GM12878 (cell line): ENCODE measurements at places on chromosomes 16 and 17. TPM values are rescaled to one million over a fixed set of nuclear protein-coding genes. Genes with fewer than 3 reads are reported as not detected.

Gene KRT27
- not detected in 2 replicates for total RNA-seq

Gene BCL7C
- 20.2 and 20.3 TPM in 2 replicates for total RNA-seq

Gene RPL23
- 2,200 and 2,256 TPM in 2 replicates for total RNA-seq

Gene VAT1
- total RNA-seq = 15.7 and 19.8 TPM in 2 replicates

Gene EVPLL
- total RNA-seq = not detected in 2 replicates

Gene C17orf78
- not detected in 2 replicates for total RNA-seq

Gene TBC1D3H
- not detected in 2 replicates for total RNA-seq

- no peak for DNase-seq
Measured at GRCh38 chr17:45753645-45754225, 30.4 kb upstream of the CRHR1 start.

- DNase-seq = no peak
Measured at GRCh38 chr17:51354936-51355335, 94.6 kb downstream of the UTP18 start.

- DNase-seq = no peak
Measured at GRCh38 chr17:50778471-50778870, 11.2 kb upstream of the ANKRD40CL start.

DNA sequence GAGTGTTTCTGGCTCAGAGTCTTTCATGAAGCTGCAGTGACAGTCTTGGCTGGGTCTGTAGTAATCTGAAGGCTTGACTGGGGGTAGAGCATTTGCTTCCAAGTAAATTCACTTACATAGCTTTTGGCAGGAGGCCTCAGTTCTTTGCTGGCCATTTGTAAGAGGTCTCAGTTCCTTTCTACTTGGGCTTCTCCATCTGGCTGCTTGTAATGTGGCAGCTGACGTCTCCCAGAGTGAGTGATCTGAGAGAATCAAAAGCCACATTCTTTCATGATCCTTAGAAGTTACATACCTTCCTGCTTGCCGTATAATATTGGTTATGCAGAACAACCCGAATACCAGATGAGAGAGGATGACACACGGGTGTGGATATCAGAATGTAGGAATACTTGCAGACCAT, 39.8 kb downstream of the NF1 start:
- DNase-seq = no peak

GRCh38 chr17:34146440-34147043, 108.5 kb upstream of the CCL2 start:
- DNase-seq = no peak

DNA sequence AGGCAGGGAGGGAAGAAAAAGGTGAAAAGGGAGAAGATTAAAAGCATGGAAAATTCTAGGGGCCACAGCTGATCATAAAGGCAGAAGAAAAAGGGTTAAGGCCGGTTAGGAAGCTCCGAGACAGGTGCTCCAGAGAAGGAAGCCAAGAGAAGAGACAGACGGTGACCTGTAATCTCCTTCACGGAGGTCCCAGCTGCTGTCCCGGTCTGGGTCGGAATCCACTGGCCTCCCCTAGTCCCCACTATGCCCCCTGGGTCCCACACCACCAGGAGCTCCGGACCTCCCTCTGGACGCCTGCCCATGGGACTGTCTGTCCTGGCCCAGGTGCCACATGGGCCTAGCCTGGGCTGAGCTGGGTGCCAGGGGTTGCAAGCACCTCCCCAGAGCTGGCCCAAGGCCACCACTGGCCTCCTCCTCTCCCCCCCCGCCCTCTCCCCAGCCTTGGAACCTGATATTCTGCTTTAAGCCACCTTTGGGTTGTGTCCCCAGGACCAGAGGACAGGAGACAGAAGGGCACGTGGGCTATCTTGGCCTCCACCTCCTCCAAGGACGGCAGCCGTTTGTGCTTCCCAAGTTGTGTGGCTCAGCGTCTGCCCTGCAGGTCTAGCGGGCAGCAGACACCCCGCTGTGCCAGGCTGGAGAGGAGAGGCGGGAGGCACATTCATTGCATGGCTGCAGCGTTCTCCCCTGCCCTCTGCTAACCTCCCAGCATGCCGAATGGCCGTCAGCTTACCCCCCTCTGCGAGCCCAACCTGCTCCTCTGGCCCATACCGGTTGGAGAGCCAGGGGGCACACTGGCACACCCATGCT, 102.4 kb downstream of the ENGASE start:
- DNase-seq = no peak

DNA sequence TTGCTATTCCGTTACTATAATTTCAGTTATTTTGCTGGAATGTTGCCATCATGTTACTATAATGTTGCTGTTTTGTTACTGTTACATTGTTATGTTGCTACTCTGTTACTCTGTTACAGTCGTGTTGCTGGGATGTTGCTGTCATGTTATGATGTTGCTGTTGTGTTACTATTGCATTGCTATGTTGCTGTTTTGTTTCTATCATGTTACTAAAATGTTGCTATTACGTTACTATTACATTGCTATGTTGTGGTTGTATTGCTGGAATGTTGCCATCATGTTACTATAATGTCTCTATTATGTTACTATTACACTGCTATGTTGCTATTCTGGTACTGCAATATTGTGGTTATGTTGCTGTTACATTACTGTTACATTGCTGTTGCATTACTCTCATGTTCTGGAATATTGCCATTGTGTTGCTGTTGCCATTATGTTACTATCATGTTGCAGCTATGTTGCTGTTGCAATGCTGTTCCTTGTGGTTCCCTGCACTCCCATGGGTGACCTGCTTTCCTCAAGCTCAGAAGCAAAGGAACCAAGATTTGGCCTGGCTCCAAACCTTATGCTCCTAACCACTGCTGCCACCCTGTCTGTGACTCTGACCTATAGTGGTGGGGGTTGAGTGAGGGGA, 64.4 kb downstream of the ABCC6 start:
- no peak for DNase-seq

DNA sequence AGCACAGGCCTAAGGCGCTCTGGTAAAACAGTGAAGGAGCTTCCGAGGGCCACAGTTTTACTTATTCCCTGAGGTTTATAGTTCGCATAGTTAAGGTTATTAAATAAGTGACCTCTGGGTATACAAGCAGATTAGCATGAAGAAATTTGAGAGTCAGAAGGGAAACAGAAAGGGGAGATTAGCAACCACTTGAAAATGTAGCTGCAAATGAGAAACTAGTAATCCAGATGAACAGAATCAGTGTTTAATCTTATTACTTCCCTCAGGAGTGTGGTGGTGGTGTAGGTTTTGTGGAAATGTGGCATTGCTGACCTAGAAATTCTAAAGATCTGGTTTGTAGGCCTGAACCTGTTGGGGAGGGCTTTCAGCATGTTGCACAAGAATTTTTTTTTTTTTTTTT, 130.4 kb downstream of the CCDC182 start:
- no peak for DNase-seq

DNA sequence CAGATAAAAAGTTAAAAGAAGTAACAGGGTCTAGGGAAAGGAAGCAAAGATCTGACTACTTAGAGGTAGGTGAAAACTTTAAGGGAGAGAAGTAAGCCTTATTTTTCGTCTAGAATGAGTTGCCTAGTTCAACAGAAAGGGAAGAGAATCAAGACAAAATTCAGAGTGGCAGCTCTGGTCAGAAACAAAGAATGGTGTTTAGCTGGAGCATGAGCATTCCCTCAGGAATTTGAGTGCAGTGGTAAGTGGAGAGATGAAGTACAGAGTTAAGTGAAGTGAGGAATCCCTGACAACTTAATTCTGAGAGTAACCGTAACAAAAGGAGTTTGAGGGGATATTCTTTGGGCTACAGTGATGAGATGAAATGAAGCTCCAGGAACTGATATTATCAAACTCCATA, 11.5 kb downstream of the SMG6 start:
- DNase-seq = no peak

DNA sequence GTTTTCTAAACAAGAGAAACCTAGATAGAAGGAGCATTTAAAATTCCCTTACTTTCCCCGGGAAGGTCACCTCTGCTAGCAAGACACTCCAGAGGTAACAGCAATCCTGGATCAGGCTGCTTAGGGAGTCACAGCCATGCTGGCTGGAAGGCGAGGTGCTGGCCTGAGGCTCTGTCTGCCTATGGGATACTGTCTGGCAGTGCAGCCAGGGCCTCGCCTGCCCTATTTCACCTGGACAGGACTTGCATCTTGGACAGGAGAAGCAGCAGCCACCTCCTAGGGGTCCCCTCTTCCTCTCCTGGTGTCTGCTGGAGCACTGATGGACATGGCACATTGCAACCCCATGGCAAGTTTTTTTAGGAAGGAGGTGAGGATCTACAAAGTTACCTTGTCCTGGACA, 15.1 kb downstream of the FA2H start:
- no peak for DNase-seq

DNA sequence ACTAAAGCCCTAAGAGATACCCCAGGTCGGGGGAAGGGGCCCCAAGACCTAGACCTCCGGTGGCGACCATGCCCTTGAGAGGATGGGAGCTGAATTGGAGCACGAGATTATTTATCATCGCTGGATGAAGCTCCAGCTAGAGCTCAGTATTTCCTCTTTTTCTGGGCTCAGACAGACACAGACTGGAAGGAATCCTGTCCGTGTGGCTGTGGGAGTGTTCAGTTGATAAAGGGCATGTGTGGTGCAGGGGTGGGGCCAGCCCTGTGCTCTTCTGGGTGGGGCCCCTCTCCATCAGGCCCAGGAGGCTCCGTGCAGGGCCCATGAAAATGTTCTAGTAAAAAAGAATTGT, 6.3 kb upstream of the CBX4 start:
- DNase-seq = no peak

- no peak for DNase-seq
Measured at GRCh38 chr17:18257268-18257981, 1.1 kb downstream of the FLII start.

DNA sequence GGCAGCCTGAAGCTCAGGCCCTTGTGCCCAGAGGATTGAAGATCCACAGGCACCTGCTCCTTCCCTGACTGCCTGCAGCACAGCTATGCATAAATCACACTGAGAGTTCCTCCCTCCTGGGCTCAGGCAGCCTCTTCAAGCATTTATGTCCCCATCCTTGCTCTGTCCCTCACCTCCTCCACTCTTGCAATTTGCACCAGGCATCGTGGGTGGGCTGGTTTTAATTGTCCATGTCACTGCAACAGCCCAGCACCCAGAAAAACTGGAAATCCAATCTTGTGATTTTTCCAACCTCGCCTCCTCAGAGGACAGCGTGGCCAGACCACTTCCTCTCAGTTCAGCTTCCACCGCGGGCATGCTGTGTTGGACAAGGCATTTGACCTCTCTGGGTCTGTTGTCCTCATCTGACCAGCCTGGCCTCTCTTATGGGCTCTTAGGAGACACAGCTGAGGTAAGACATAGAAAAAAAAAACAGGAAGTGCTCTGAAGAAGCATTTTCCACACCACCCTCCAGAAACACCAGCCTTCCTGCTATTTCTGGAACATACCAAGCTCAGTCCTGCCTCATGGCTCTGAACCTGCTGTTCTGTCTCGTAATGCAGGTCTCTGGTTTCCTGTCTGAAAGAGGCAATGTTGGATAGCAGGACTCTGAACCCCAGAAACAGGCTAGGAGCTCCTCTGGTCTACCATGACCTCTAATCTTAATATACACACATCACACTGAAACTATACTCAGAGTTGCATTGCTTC, 8.3 kb downstream of the TMEM114 start:
- DNase-seq = no peak
